ENCODE measurements at places on chromosomes 7 and 10. TPM values are rescaled to one million over a fixed set of nuclear protein-coding genes. Genes with fewer than 3 reads are reported as not detected.

- H3K4me3 ChIP-seq = no peak overlapping the region
- H3K36me3 ChIP-seq = no peaks in the 10 kb centered on the region
- H3K4me1 ChIP-seq = no peaks in the 10 kb centered on the region
- H3K27ac ChIP-seq = no peak overlapping the region
- no peaks in the 10 kb centered on the region for H3K27me3 ChIP-seq
- no peak for DNase-seq
Observed at GRCh38 chr7:129989466-129989865, 36.7 kb upstream of the UBE2H start.

GRCh38 chr10:18079665-18080295 is 60.4 kb upstream of the CACNB2 start:
- H3K4me1 ChIP-seq = no peaks in the 10 kb centered on the region
- no peak for DNase-seq
- no peaks in the 10 kb centered on the region for H3K27me3 ChIP-seq
- no peaks in the 10 kb centered on the region for H3K36me3 ChIP-seq

- DNase-seq = no peak
- H3K27me3 ChIP-seq = no peaks in the 10 kb centered on the region
- no peak overlapping the region for H3K4me3 ChIP-seq
- H3K4me1 ChIP-seq = no peaks in the 10 kb centered on the region
Observed at GRCh38 chr7:17651863-17652385, 288.4 kb downstream of the SNX13 start.

The CALU gene
- total RNA-seq = 79.8 TPM

The PLPP4 gene
- total RNA-seq = 0.54 TPM

- H3K4me3 ChIP-seq = no peak overlapping the region
- no peaks in the 10 kb centered on the region for H3K36me3 ChIP-seq
- H3K4me1 ChIP-seq = no peaks in the 10 kb centered on the region
- H3K27ac ChIP-seq = no peak overlapping the region
Observed at GRCh38 chr7:125033506-125033905, 103.9 kb upstream of the POT1 start.

- DNase-seq = no peak
- no peaks in the 10 kb centered on the region for H3K27me3 ChIP-seq
- H3K4me1 ChIP-seq = peaks cover 13% of the 10 kb centered on the region
- H3K27ac ChIP-seq = no peak overlapping the region
Observed at GRCh38 chr7:46613116-46613515, 692.0 kb upstream of the IGFBP3 start.

DNA sequence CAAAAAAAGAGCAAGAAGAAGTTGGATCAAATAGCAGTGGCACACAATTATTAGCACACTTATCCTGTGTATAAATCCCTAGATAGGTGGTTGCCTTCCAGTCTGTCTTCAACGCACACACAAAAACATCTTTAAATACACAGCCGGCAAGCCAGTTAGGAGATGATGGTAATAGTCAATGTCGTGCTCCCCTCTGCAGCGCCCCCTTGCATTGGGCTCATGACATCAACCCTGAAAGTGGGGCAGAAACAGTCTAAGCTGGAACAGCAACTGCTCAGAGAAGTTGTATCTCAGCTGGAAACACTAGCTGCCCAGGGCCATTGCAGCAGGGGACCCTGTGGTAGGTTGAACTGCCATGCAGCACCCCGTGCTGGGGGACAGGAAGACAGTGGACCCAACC is 179.5 kb upstream of the YAE1 start:
- no peaks in the 10 kb centered on the region for H3K4me1 ChIP-seq
- no peaks in the 10 kb centered on the region for H3K36me3 ChIP-seq
- DNase-seq = no peak
- no peaks in the 10 kb centered on the region for H3K27me3 ChIP-seq
- H3K27ac ChIP-seq = no peak overlapping the region

The CAMK2B gene
- total RNA-seq = not detected

DNA sequence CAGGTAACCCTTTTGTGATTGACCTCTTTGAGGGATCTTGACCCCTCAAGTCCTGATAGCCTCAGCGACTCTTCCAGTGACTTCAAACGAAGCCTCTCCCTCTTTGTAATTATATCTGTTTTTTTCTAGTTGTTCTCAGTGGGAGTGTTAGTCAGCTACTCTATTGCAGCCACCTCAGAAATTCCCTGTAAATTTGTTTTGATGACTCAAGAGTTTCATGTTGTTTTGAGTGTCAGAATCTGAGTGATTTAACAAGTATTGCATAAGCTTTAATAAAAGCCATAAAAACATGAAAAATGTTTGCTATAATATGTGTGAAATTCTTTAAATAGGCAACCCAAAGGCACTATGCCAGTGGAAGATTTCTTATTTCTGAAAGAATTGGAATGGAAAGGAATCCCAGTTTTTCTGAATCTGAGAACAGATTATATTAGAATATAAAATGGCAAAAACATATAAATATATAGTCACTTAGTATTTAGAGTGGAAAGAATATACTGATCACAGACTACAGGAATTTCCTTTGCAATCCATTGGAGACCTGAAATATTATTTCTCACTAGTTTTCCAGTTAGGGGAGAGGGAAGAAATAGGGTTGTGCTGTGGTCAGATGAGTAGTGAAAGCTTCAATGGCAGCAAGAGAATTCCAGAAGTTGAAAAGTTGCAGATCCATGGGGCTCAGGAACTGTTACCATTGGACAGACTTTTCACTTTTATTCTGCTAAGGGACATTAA is 94.4 kb upstream of the SEMA3C start:
- no peaks in the 10 kb centered on the region for H3K27me3 ChIP-seq
- no peaks in the 10 kb centered on the region for H3K36me3 ChIP-seq
- H3K4me1 ChIP-seq = no peaks in the 10 kb centered on the region
- H3K4me3 ChIP-seq = no peak overlapping the region

The NFE2L3 gene
- total RNA-seq = 6.2 TPM

GRCh38 chr10:125155101-125155500 is 5.3 kb downstream of the CTBP2 start:
- H3K27me3 ChIP-seq = no peaks in the 10 kb centered on the region
- H3K4me3 ChIP-seq = no peak overlapping the region
- peak overlapping the region; percentile 100 for H3K27ac ChIP-seq
- H3K4me1 ChIP-seq = peaks cover 79% of the 10 kb centered on the region

DNA sequence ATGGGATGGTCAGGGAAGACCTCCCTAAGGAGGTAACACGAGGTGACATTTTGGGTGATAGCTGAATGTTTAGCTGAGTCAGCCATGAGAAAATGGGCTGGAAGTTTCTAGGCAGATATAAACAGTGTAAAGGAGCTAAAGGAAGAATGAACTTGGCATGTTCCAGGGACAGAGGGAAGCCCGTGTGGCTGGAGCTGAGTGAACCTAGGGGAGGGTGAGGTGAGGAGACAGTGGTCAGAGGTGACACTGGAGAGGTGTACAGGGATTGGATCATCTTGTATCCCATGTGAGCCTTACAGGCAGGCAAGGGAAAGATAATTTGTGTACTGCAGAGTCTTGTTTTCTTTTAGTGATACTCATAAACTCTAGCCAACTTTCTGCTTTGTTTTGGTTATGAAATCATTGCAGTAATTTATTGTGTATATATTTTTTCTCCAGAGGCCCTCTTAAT is 1.8 kb downstream of the STARD3NL start:
- no peaks in the 10 kb centered on the region for H3K27me3 ChIP-seq
- H3K4me3 ChIP-seq = peak overlapping the region; percentile 7
- DNase-seq = no peak
- H3K4me1 ChIP-seq = peaks cover 31% of the 10 kb centered on the region

DNA sequence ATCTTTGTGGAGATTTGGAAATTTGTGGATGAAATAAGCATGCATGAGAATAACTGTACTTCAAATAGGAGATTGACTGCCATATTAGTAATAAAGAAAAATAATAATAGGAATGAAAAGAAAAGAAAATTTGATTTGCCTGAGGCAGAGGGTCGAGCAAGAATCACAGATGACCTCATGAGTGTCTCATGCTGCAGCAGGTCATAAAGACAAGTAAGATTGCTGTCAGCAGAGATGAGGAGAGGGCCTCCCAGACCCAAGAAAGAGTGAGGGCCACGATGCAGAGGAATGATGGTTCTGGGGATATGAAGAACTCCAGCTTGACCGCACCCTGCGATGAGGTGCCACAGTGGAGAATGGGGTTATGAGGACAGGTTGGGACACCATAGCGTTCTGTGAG is 39.2 kb downstream of the TOMM7 start:
- H3K27me3 ChIP-seq = no peaks in the 10 kb centered on the region
- H3K36me3 ChIP-seq = no peaks in the 10 kb centered on the region
- no peaks in the 10 kb centered on the region for H3K4me1 ChIP-seq
- no peak for DNase-seq
- H3K4me3 ChIP-seq = no peak overlapping the region
- no peak overlapping the region for H3K27ac ChIP-seq

The CLDN3 gene
- 95.0 TPM for total RNA-seq

The SPDYE2 gene
- total RNA-seq = 0.23 TPM

DNA sequence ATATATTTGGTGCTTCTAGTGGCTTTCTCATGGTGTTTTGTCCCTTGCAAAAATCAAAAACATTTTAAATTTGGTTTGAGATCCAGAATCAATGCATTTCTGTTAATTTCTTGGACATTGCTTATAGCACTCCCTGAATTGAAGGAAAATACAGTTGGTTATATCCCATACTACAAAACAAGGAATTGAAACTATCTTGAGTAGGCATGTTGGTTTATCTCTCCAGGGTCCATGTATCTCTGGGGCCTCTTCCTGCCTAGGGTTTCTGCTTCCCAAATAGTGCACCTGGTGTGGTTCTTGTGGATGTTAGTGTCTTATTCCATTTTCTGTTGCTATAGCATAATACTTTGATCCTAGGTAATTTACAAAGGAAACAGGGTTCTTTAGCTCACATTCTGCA is 212.4 kb downstream of the CAMK1D start:
- DNase-seq = no peak
- no peak overlapping the region for H3K27ac ChIP-seq
- H3K4me3 ChIP-seq = no peak overlapping the region

DNA sequence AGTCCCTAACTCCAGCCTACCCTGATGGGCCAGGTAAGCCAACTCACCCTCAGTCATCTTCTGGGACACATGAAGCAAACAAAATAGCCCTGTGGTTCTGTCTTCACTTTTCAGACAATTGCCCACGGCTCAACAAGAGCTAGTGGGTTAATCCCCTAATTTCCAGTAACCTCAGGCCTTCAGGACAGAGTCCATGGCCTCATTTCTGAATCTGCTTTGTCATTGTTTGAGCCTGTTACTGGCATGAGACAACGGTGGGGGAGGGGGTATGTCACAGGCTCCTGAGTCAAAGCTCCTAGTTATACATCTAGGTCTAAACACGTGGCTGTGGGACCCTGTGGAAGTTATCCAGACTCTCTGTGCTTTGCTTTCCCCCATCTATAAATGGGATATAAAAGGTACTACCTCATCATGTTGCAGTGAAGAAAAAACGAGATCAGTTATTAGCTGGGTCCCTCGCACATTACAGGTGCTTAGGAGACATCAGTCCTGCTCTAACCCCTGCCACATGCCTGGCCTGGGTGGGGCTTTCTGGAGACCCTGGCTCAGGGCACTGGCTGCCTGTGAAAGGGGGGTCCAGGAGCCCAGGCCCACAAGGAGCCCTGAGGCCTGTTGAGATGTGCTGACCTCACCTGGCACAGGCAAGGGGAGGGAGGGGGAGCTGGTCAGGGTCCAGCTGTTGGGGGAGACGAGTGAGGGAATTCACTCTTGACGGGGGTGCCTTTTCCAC is 16.5 kb downstream of the MAT1A start:
- no peak overlapping the region for H3K27ac ChIP-seq
- no peaks in the 10 kb centered on the region for H3K27me3 ChIP-seq
- H3K4me3 ChIP-seq = no peak overlapping the region
- no peak for DNase-seq

GRCh38 chr7:130821864-130822263 is 87.9 kb upstream of the KLF14 start:
- no peaks in the 10 kb centered on the region for H3K4me1 ChIP-seq
- no peak overlapping the region for H3K27ac ChIP-seq
- H3K27me3 ChIP-seq = no peaks in the 10 kb centered on the region
- no peak overlapping the region for H3K4me3 ChIP-seq
- DNase-seq = no peak

- peak overlapping the region; percentile 21 for H3K4me3 ChIP-seq
- no peak for DNase-seq
- H3K36me3 ChIP-seq = no peaks in the 10 kb centered on the region
- H3K27me3 ChIP-seq = no peaks in the 10 kb centered on the region
- H3K27ac ChIP-seq = peak overlapping the region; percentile 23
- peaks cover 15% of the 10 kb centered on the region for H3K4me1 ChIP-seq
Observed at GRCh38 chr7:80624763-80625162, 13.7 kb upstream of the CD36 start.

DNA sequence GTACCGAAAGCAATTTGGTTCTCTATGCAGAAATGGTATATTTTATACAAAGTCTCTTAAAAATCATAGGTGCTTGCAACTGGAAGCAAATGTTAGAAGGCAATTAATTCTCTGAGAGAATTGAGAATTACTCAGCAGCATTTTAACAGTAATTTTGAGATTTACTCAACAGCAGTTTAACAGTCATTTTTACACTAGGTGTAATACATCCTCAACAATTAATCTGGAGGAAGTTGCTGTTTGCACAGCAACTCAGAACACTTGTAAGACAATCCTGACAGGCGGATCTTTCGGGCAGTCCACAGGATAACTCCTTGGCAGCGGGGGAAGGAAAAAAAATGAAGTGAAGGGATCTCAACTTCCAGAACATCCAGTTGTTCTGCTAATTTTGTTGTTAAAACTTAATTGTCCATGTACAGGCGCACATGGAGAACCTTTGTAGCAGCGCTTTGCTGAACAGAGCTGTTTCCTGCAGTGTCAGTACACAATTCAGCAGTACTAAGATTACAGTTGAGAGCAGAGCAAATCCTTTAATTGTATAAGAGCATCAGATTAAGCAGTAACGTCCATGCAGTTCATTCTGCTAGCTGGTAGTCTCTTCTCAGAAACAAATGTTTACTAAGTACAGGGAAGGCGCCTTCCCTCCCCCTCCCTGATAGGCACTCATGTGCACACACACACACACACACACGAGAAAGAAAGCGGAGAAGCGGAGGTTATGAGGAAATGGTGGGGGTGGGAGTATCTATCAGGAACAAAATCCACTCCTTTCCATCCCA is 43.8 kb downstream of the ENO4 start:
- H3K4me3 ChIP-seq = no peak overlapping the region
- DNase-seq = no peak
- no peak overlapping the region for H3K27ac ChIP-seq
- H3K4me1 ChIP-seq = no peaks in the 10 kb centered on the region

The ACBD5 gene
- 16.8 TPM for total RNA-seq

DNA sequence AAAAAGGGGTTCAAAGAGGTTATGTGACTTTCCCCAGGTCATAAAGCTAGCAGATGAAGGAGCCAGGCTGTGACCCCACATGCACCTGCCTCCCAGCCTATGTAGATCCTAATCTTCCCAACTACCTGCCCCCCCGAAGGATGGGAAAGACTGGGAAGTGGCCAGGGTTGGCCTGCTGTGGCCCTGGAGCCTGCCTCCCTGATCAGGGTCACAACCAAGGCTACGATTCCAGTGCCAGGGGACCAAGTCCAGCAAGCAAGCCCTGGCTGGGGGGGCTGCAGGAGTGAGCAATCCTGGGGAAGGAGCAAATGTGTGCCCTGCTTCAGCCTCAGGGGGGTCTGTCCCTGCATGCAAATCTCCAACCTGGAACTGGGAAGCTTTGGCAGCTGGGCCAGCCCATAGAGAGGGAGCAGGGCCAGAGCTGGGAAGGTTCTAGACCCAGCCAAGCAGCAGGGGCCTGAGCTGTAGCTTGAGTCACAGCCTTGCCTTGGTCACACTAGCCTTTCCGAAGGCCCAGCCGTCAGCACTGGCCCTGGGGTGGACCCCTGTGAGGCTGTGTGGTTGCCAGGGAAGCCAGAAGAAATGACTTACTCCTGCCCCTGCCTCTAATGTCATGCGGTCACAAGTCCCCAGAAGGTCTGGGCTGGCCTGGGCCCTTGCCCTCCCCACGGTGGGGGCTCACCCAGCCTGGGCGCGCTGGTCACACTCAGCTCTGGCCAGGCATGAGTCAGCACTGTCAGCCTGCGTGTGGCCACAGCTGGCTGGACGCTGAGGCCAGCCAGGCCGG is 96.4 kb upstream of the ZMIZ1 start:
- H3K4me1 ChIP-seq = peaks cover 35% of the 10 kb centered on the region
- no peaks in the 10 kb centered on the region for H3K27me3 ChIP-seq
- H3K4me3 ChIP-seq = no peak overlapping the region
- no peaks in the 10 kb centered on the region for H3K36me3 ChIP-seq
